ENCODE measurements at places on chromosomes 2 and 18.
A peak's percentile ranks its signal among the peaks of the same experiment; 100 is the strongest.

- peak; percentile 7 for DNase-seq
These were observed at the start of gene TGFBRAP1 for GRCh38 chr2:105329561-105330495. TSS of gene TGFBRAP1 (minus strand) at chr2:105329735. CDS start at chr2:105308301, 21,434 bp downstream.

- no peak for DNase-seq
These were observed 201.9 kb upstream of the TRIB2 start for GRCh38 chr2:12514631-12515437.

GRCh38 chr2:167678158-167678557, 569.2 kb downstream of the STK39 start:
- DNase-seq, result no peak

GRCh38 chr18:13577781-13578180, 148.6 kb downstream of the FAM210A start:
- DNase-seq, result no peak

DNA sequence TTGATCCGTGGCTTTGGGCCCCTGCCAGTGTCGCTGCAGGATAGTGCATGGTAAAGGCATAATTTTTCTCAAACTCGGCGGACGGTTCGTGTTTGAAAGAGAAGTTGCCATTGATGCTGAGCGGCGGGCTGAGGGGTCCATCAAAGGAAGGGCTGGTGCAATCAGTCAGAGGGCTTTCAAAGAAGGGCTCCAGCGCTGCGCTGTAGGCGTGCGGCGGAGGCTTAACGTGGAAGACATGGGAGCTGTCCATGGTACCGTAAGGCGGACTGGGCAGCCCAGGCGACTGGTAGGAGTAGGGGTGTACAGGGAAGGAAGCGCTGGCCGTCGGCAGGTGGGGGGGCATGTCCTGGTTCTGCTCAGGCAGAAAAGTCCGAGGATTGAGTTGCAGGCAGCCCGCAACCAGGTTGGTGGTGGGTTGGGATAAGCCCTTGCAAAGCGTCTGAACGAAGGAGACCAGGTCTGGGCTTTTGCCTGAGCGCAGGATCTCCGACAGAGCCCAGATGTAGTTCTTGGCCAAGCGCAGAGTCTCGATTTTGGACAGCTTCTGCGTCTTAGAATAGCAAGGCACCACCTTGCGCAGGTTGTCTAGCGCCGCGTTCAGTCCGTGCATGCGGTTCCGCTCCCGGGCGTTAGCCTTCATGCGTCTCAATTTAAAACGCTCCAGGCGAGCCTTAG, 2.3 kb downstream of the NEUROD1 start:
- peak; percentile 51 for DNase-seq

- DNase-seq, result no peak
These were observed 122.1 kb downstream of the DTNB start for GRCh38 chr2:25551316-25551715.

DNA sequence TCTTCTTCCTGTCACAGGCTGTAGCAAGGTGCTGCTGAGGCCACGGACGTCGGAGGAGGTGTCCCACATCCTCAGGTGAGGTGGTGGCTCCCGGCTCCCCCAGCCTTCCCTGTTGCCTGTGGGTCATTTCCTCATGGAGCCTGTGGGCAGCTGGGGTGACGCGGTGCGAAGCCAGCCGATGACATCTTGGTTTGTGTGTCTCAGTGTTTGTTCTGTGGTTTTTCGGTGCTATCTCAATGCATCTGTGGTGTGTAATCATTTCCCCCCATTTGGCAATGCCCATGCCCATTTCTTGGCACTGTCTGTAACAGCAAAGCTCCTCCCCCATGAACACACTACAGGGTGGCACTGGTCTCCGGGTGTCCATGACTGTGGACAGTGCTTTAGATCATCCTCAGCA, 6.6 kb downstream of the D2HGDH start:
- peak; percentile 17 for DNase-seq

DNA sequence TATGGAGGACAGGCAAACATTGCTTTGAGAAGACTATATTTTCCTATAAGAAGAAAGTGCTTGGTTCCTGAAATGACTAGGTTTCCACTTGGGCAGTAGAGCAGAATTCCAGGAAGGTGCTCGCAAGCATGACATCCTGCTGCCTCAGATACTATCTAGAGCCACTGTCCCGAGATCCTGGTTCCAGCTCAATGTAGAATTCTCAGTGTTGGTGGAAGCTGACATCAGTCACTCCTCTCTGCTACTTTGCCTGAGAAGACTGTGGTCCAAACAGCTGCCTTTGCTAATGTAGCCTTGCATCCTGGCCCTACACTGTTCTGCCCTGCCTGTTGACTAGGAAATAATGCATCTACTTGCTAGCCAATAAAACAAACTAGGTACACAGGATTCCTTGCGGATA, 50.0 kb upstream of the ITGA6 start:
- DNase-seq, result no peak

GRCh38 chr2:26897807-26898479, 50.0 kb downstream of the DPYSL5 start:
- DNase-seq, result no peak

DNA sequence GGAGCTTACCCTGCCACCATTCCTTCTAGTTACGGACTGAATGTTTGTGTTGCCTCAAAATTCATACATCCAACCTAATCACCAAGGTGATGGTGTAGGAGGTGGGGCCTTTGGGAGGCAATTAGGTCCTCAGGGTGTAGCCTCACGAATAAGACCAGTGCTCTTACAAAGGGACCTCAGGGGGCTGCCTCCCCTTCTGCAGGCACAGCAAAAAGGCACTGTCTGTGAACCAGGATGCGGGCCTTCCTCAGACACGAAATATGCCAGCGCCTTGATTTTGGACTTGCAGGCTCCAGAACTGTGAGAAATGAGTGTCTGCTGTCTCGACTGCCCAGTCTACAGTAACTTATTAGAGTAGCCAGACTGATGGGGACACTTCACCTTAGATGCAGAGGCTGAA, 150.4 kb upstream of the HDAC4 start:
- no peak for DNase-seq

- DNase-seq, result no peak
These were observed 23.7 kb downstream of the PCARE start for GRCh38 chr2:29050591-29050990.

DNA sequence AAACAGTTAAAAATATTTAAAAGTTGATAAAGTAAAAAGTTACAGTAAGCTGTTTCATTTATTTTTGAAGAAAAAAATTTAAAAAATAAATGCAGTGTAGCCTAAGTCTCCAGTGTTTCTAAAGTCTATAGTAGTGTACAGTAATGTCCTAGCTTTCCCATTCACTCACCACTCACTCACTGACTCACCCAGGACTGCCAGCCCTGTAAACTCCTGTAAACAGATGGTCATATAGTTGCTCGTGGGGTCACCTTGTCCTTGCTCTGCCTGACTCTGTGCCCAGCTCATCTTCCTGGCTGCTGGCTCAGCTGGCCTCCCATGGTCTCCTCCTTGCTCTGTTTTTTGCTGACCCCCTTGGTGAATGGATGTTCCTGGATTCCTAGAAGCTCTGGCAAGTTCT, 180.3 kb downstream of the VAPA start:
- no peak for DNase-seq

DNA sequence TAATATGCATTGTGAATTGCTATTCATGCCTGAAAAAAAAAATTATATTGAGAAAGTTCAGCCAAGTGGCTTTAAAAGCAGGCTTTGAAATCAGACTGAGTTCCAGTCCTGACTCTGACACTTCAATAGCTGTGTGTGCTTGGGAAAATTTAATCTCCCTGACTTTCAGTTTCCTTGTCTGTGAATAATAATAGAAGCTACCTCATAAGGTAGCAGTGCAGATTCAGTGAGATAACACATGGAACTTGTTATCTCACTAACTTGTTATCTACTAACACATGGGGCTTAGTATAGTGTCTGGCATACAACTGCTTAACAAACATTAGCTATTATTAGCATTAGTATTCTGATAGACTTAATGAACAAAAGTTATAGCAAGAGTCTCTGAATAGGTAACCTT, 14.9 kb downstream of the ALS2 start:
- no peak for DNase-seq

DNA sequence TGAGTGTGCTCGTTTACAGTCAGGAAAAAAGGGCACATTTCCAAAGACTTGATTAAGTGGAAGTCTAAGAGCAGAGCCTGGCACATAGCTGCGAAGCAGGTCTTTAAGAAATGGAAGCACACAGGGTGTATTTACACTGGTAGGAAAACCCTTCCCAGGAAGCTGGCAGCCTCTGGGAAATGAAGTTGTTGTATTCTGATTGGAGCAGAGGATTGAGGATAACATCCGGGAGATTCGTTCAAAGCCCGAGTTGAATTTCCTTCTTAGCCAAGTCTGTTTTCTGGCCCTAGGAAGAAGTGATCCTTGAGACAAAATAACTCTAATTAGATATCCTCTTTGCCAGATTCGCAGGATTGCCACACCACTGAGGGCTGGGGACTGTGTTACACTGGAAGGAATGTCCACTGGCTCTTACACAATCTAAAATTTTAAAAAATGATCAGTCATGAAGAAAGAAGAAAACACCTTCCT, 75.9 kb downstream of the ITGB1BP1 start:
- no peak for DNase-seq
